ENCODE measurements at places on chromosomes 12 and 14.
A peak's percentile ranks its signal among the peaks of the same experiment; 100 is the strongest.

- no peak for DNase-seq
Observed at GRCh38 chr14:92014040-92014439, 25.8 kb downstream of the TRIP11 start.

DNA sequence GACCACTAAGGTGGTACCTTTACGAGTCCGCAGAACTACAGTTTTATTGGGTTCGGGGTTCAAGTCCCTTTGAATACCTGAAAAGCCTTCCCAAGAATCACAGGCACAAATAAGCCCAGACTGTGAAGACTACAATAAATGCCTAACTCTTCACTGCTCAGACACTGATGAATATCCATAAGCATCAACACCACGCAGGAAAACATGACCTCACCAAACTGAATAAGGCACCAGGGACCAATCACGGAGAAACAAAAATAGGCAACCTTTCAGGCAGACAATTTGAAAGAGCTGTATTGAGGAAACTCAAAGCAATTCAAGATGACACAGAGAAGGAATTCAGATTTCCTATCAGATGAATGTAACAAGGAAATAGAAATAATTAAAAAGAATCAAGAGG, 24.2 kb upstream of the P2RX7 start:
- DNase-seq: no peak

DNA sequence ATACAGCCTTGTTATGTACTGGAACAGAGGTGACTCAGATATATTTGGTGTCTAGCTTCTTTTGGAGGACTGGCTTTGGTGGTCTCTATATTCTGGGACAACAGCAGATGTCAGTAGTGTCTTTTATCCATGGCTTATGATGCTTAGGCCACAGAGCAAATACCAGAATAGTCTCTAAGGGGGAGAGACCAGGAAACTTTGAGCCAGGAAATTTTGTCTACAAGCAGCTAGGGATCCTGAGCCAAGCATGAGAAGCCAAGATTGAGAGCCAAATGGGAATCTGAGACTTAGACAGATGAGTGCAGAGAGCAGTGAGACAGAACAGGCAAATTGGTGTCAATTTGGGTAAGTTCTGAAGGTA, 28.4 kb upstream of the PTPRR start:
- DNase-seq: no peak

- no peak for DNase-seq
Observed at GRCh38 chr12:67593461-67594330, 54.8 kb upstream of the DYRK2 start.

GRCh38 chr12:46453428-46453827, 80.9 kb upstream of the SLC38A2 start:
- DNase-seq: no peak

- no peak for DNase-seq
Observed at GRCh38 chr12:47079981-47080724, 394 bp upstream of the AMIGO2 start.

GRCh38 chr14:105013150-105013785, 7.6 kb downstream of the CDCA4 start:
- no peak for DNase-seq

GRCh38 chr14:78805570-78805969, 635.4 kb downstream of the NRXN3 start:
- DNase-seq: no peak

DNA sequence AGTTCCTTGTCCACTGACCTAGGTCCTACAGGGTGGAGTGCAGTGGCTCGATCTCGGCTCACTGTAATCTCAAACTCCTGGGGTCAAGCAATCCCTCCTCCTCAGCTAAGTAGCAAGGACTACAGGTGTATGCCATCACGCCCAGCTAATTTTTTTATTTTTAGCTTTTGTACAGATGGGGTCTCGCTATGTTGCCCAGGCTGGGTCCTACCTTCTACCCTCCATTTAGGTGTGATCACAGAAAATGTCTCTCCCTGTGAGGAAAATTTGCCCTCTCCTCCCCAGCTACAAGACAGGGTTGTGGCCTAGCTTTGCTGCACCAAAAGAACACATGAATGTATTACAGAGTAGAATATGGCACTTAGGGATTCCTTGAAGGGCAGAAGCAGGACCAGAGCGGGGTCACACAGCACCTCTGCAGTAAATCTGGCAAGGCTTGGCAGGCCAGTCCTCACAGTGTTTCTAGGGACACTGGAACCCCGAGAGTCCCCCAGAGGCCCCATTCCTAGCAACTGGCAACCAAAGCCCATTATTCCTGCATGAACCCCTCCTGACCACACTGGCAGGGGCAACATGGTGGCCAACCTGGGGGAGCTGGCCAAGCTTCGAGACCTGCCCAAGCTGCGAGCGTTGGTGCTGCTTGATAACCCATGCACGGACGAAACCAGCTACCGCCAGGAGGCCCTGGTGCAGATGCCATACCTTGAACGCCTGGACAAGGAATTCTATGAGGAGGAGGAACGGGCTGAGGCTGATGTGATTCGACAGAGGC, 2.0 kb upstream of the ENO2 start:
- no peak for DNase-seq

DNA sequence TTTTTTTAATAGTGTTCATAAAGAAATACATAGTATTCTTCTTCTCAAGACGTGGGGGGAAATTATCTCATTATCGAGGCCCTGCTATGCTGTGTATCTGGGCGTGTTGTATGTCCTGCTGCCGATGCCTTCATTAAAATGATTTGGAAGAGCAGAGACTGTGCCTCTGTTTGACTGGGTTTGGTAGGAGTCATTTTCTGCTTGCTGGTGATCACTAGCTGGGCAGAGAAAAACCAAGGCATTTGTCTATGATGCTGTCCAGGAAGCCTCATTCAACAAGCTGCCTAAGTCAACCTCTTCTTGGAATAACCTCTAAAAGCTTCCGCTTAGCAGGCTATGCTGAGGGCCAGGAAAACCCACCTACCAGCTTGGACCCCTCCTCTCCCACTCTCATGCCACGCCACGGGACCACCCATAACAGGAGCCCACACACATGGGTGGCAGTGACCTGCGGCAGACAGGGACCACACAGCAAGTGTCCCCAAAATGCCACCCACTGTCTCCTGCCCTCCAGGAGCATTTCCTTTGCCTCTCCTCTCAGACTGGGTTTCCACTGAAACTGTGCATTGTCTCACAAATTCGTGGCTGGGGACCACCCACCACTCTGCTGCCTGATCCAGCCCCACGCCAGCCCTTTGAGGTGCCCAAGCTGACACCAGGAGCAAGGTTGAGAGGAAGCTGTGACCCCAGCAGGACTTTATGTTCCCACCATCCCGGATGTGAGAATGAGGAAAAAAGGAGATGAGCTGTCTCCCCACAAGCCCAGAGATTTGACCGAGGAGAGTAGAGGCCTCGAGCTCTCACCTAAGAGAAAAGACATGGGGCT, 36.8 kb downstream of the DAD1 start:
- DNase-seq: no peak

- no peak for DNase-seq
Observed at GRCh38 chr12:22598763-22599161, 26.2 kb upstream of the ETNK1 start.

GRCh38 chr14:90695997-90696660, 120.1 kb downstream of the TTC7B start:
- DNase-seq: no peak

GRCh38 chr14:34324363-34324795, 137.7 kb downstream of the SPTSSA start:
- DNase-seq: no peak

- no peak for DNase-seq
Observed at GRCh38 chr12:58414398-58414871, 473.1 kb downstream of the ATP23 start.

GRCh38 chr14:65986041-65986440, 500.1 kb upstream of the CCDC196 start:
- DNase-seq: no peak

DNA sequence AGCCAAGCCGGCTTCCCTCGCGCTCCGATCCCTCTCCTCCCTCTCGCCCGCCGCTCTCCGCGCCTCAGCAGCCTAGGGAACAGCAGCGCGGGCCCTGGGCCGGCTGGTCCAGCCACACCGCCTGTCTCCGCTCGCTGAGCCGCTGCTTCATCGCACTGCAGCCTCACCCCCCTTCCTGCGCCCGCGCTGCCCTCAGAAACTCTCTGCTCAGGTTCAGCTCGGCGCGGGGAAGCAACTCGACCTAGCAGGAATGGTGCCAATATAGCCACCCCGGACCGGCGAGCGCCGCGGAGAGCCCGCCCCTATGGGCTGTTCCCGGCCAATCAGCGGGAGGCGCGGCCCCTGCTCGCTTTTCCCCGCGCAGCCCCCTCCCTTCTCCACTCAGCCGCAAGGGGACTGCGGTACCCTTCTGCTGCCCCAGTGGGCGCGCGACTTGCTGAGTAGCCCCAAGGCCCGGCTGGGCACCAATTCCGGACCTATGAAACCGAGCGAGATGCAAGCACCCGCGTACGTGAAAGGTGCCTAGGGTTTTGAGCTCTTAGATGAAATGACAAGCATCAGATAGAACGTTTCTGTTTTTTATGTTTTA, at the start of gene ADAMTS20:
TSS of gene ADAMTS20 (minus strand) at position 233 of the 589 bp plus-strand sequence. CDS start 282 bp downstream, outside the sequence.
- no peak for DNase-seq

DNA sequence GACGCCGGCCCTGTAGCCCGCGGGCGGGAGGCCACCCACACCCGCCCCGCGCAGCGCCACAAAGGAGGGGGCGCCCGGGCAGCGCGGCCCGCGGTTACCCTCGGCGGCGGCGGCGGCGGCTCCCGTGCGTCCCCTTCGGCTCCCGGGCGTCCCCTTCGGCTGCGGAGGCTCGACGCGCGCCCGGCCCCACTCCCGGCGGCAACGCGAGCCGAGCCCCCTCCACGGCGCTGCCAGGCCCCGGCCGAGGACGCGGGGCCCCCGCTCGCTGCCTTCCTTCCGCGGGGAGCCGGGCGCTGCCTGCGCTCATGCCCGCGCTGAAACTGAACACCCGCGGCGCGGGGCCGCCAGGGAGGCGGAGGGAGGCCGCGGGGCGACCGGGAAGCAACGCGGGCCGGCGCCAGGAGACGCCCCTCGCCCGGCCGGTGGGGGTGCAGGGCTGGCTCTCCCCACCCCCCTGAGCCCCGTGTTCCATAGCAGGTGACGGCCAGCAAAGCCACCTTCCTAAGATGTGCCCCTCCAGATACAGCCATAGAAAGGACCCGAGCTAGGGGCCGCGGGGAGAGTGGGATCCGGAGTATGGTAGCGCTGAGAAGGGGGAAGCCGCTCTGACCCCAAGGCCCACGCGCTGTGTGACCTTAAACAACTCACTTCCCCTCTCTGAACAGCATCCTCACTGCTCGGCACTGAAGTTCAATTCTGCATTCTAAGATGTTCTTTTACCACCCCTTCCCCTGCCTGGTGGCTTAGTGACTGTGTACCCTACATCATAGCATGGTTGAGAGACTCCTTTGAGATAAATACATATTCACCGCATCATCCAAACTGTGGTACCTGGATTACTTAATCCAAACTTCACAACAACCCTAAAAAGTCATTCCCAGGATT, 42.8 kb downstream of the KDM2B start:
- DNase-seq: no peak

DNA sequence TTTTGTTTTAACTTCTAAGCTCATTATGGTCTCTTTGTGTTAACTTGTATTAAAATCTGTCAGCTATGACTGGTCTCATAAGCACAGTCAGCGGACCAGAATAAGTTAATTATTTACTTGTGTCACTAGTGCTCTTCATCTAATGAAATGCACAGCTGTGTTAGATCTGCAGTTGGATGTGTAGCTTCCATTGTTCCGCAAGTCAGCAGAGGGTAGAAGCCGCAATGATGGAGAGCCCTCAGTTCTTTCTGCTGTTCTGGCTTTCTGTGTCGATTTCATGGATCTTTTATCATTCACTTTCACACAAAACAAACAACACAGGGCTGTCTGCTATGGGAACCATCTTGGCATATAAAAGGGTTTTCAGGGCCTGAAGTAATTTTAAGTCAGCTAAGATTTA, 89.3 kb upstream of the RFX4 start:
- peak; percentile 1 for DNase-seq

GRCh38 chr12:131929581-131930456, 743 bp downstream of the PUS1 start:
- no peak for DNase-seq

DNA sequence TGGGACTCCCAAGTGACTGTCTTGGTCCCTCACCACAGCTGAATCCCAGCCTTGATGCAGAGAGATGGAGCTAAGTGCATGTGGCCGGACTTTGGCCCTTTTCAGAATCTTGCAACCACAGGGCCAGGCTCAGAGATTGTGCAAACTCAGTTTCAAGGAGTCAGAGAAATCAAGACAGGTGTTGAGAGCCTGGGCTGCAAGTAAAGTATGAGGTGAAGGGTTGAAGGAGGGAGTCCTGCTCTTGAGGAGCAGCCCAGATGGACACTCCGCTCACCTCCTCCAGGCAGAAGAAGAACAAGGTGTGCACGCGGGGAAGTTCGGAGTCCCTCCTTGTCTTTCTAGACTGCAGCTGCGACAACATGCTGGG, 6.3 kb upstream of the BMP4 start:
- DNase-seq: no peak

DNA sequence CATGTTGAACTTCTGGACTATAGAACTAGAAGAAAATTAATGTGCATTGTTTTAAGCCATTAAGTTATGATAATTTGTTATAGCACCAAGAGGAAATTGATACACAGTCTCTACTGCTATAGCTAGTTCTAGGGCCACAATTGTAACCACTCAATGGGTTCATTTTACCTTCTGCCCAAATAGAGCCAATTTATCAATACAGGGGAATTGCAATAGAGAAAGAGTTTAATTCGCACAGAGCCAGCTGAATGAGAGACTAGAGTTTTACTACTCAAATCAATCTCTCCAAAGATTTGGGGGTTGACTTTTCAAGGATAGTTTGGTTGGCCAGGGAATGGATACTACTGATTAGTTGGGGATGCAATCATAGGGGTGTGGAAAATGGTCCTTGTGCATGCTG, 31.9 kb upstream of the BICDL1 start:
- DNase-seq: no peak

DNA sequence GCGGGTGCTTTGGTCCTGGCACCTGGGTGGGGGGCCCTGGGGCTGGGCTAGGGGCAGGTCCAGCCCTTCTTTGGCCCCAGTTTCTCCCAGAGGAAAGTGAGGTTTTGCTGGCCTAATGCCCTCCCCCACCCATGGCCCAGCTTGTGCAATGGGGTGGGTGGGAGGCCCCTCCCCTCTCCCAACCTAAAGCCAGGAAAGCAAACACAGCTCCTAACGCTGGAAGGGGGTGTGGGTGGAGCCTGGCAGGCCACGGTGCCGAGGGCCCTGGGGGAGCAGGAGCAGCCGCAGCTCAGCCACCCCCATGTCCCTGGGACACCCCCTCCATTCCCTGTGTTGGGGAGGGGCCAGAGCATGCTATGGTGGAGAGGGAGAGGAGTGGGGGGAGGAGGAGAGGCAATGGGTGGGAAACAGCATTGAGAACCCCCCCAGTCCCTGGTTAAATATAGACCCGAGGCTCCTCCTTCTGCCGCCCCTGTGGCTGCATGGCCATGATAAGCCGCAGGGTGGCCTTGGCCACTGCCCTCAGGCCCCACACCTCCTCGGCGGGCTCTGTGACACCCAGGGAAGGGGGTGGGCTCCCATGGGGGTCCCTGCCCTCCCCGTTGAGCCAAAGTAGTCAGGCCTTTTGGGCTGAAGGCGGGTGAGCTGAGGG, 4.7 kb downstream of the EXOC3L4 start:
- no peak for DNase-seq

DNA sequence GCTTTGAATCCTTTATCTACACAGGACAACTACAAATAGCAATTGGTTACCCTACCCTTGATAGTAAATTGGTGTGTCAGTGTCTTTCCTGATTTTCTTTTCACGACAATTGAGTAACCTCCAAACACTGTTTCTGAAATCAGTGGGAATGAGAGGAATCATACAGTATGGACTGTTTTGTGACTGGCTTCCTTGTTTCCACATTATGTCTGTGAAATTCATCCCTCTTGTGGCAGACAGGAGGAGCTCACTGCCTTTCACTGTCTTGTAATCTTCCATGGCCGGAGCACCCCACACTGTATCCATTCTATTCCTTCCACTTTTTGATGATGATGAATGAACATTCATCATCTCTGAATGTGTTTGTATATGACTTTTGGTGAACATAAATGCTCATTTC, 164.0 kb upstream of the PZP start:
- DNase-seq: no peak
